ENCODE measurements at places on chromosomes 16 and 17.
A peak's percentile ranks its signal among the peaks of the same experiment; 100 is the strongest.

DNA sequence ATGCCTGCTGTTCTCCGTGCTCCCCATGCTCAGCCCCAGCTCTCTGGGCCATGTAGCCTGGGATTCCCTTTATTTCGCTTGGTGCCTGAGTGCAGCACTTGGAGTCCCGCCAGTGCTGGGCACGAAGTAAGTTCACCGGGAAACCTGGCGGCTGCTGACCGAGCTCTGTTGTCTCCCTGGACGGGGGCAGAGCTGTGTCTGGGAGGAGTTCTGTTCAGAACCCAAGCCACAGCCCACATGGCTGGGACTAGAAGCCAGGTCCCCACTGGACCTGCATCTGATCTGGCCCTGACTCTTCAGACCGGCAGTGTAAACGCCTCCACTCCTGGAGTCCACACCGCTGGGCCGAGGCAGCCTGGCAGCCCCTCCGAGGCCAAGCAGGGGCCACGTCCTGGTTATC is 37.5 kb upstream of the CIBAR2 start:
- no peak for DNase-seq

GRCh38 chr16:20538181-20538580 is 38.0 kb downstream of the ACSM2B start:
- DNase-seq, result no peak

DNA sequence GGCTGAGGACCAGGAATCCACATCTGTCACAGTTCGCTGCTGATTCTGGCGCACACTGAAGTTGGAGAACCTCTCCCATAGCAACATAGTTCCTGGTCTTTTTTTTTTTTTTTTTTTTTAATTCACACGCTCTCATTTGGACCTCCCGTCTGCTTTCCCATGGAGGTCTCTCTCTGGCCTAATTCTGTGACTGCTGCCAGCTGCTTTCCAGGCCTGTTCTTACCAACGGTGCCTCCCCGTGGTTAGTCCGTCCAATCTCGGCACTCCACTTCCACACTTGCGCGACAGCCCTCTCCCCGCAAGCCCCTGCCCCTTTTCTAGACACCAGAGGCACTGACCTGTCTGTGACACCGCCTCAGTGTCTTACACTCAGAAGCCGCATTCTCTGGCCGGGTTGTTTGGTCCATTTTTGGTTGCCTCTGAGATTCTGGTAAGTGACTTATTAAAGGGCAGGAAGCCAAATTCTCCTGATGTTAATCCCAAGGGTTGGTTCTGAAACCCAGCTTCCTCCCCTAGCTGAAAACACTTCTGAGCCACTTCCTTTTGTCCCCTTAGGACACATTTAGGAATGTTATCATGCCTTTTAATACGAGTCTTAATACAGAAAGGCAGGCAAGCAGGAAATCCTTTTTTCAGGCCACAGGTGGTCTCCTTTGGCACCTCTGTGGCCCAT is 1.1 kb upstream of the AKTIP start:
- peak; percentile 90 for DNase-seq

DNA sequence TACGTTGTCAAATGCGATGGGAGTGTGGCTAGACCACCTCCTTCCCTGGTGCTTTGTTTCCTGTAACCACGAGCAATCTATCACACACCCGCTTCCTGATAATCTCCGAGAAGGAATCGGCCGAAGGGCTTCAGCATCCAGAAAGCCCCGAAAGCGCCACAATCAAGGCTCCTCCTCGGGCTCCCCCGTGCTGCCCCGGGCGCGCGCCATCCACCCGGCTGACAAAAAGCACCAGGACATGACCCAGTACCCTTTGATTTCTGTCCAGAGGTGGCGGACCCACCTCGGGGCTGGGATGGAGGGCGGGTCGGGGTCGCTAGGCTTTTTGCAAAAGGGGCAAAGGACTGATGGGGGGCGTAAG is 743 bp upstream of the ARMC7 start:
- no peak for DNase-seq

DNA sequence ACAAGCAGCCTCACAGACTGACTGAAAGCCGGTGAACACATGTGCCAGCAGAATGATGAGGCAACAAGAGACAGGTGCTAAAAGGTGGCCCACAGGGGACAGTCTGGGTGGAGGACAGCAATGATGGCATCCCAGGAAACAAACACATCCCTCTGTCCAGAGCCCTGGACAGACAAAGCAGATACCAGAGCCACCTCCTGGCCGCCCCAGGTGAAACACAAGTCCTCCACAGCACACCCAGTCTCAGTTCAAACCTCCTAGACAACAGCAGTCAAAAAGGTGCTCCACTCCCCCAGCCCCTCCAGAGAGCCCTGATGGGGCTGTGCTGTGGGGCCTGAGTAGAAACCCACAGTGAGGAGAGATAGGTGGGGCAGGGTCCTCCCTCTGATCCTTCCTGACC is 20.3 kb upstream of the CDH5 start:
- DNase-seq, result no peak

GRCh38 chr17:10370016-10370608 is 2.7 kb downstream of the MYH13 start:
- no peak for DNase-seq
